ENCODE measurements at places on chromosomes 13 and 19.

DNA sequence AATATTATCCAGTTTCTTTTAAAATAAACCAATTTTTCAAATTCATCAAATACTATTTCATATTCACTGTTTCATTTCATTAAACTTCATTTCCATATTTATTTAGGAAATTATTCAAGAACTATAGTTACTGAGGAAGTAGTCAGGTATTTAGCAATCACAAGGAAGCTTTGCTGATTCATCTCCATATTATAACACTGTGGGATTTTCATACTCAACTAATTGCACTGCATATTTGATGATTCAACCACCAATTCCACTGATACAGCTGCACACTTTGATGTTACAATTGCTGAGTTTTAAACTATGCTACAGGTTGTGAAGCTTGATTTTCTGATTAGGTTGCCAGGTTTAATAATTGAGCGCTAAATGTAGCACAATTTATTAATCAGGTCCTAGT lies 556.8 kb upstream of the SLITRK1 start:
- no peak for DNase-seq

- DNase-seq = no peak
Measured at GRCh38 chr19:1133471-1133929, 29.7 kb downstream of the GPX4 start.

DNA sequence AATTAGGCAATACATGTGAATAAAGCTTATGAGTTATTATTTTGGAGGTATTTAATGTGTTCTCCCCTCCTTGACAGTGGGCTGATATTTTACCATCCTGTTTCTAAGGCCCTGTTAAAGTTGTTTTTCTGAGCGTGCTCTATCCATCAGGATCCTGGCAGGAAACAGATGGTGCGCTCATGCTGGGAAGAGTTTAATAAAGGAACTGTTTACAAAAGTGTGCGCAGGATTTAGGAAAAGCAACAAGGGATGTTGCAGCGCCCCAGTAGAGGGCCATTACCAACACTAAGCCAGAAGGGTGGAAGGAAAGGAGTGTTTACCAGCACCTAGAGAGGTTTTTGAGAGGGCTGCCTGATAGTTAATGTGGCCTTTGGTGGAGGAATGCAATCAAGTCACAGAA lies 374.5 kb downstream of the KCNRG start:
- peak; percentile 57 for DNase-seq

- no peak for DNase-seq
Measured at GRCh38 chr19:9353011-9353410, 9.8 kb upstream of the ZNF177 start.

GRCh38 chr13:33053397-33054066 lies 37.3 kb downstream of the KL start:
- no peak for DNase-seq

DNA sequence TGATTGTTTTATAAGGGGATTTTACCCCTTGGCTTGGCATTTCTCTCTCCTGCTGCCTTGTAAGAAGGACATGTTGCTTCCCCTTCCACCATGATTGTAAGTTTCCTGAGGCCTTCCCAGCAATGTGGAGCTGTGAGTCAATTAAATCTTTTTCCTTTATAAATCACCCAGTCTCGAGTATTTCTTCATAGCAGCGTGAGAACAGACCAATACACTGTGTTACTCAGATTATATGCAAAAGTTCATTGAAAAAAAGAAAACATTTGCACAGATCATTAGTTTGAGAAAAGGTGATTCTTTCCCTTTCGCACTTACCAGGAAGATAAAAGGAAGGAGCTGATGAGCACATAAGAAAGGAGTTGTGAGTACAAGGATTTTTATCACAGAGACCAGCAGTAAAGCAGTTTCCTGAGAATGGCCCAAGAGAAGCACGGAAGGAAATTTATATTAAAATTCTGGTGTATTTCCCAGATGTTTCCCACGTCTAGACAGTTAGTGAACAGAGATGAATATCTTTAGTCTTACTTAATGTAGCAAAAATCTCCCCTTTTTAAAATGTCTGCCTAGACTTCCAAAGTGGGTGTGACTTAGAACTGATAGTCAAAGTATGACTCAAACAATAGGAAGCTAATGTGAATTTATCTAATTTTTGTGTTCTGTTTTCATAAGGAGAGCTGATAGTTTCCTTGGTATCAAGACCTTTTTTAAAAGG lies 431.8 kb upstream of the SGCG start:
- DNase-seq = no peak

Measured in cerebellar nuclear complex (tissue), 1 donor.